ENCODE measurements at places on chromosomes 4 and X.

GRCh38 chrX:148577741-148578140, 77.3 kb downstream of the AFF2 start:
- no peak for DNase-seq

DNA sequence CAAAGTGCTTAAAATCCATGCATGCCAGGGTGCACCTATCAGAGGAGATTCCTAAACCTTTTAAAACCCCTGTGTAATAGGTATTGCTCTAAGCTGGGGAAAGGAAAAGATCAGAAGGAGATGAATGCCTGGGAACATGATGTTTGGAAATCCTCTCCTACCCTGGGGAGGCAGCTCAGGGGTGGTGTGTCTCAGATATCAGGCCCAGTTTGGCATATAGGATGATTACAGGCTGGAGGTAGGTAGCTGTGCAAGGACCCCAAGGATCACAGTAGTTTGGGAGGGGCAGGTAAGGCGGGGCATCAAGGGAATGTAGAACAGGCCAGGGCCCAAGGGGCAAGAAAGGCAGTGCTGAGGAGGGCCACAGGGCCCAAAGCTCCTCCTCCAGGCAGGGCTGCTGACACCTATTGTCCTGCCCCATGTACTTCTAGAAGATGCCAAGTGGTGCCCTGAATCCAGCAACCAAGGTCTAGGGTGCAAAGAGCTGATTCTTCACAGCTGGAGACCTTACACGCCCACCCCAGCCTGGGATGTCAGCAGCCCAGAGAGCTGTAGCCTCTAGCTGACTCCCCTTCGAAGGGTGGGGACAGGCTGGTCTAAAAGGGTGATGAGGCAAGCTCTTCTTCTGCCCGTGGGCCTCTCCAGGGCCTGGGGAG, 17.6 kb downstream of the SASH3 start:
- DNase-seq, result no peak

- no peak for DNase-seq
Measured at GRCh38 chr4:150010525-150011126, 67.6 kb upstream of the DCLK2 start.

- no peak for DNase-seq
Measured at GRCh38 chr4:76690011-76690905, 207.7 kb downstream of the SOWAHB start.

DNA sequence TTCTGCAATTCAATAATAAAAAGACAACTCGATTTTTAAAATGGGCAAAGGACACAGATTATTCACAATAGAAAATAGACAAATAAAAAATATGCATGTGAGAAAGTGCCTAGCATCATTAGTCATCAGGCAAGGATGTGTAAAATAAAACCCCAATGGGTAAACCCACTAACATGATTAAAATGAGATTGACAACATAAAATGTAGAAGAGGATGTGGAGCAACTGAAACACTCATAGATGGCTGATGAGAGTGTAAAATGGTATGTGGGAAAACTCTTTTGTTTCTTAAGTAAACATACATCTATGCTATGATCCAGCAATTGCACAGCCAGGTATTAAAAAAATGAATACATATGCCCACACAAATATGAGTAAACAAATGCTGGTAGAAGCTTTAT, 177.6 kb downstream of the IQCM start:
- no peak for DNase-seq

- DNase-seq, result no peak
Measured at GRCh38 chr4:9924750-9925149, 96.5 kb downstream of the SLC2A9 start.

GRCh38 chrX:72366178-72366577, 60.5 kb upstream of the CITED1 start:
- no peak for DNase-seq

DNA sequence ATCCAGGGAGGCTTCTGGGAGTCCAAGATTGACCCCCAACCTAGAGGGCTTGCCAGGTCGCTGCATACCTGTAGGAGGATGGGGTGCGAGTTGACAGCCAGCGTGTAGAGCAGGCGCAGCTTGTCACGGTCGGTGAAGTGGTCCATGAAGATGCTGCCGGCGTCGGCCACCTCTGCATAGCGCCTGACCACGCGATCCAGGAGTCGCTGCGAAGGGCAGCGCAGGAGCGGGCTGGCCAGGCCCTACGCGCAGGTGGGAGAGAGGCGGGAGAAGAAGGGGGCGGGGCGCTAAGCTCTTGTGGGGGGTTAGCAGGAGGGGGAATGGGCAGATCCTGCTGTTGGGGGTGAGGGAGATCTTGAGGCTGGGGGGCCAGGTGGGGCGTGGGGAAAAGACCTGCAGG, 43.0 kb downstream of the DIPK2B start:
- DNase-seq, result no peak

DNA sequence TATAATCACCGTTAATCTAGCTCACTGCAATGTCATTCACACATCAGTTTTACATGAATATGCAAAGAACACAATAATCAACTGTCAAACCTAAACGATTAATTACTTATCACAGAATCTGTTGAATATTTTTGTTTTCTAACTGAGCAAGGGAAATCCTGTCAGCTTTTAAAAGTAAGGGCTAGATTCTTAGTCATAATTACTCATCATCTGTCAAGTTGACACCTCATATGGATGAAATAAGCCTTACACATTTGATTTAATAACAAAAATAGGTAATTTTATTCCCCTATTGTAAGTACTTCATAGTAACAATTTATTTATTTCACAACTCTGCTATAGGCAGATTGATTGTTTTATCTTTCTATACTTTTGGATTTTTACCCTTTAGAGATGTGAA, 32.7 kb downstream of the TMA16 start:
- no peak for DNase-seq

DNA sequence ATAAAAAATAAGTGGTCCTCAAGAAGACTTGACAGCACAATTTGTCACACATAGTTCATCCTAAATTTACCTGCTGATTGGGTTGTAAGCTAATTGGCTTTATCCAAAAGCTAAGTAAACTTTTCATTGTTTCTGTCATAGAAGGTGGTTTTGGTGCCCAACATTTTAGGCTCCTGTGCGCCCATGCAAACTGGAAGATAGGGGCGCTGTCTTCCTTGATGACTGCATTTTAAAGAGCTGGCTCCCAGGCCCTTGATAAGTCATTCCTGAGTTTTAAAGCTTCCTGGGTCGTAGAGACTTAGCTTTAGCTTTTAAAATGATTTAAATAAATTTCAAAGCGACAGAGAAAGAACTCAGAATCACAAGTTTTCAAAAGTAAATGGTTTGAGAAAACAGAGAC, 625.4 kb upstream of the GALNT7 start:
- DNase-seq, result no peak

- no peak for DNase-seq
Measured at GRCh38 chr4:12973522-12973921, 510.6 kb downstream of the RAB28 start.

- DNase-seq, result no peak
Measured at GRCh38 chrX:130523460-130524394, 121.9 kb downstream of the RBMX2 start.

GRCh38 chrX:140507223-140507981, 2.5 kb upstream of the SOX3 start:
- no peak for DNase-seq

- DNase-seq, result no peak
Measured at GRCh38 chr4:7917669-7918068, 22.0 kb downstream of the AFAP1 start.

DNA sequence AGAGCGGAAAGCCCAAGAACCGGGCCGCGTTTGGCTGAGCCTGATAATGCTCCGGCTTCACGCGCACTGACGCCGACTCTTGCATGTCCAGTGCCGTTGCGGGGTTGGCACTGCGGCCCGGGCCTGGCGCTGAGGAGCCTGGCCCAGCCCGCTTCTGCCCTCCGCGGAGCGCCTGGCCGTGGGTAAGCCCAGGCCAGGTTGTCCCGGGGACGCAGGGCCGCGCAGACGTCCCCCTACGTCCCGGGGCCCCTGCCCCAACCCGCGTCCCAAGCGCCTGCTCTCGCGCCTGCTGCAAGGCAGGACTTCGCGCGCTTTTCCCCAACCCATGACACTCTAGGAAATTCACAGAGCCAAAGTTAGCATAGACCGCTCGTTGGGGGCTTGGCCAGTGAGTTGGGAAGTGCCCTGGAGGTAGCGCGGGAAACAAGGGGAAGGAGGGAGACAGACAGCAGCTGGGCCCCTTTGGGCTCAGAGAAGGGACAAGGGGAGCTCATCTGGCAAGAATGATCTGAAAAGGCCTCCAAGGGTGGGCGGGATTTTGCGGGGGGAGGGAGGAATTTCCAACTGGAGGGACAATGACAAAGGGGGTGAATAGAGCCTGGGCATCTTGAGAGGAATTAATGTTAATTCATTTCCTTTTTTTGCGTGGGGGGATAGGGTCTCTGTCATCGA, 665 bp upstream of the LRPAP1 start:
- no peak for DNase-seq

GRCh38 chr4:25654971-25655963, at the start of gene SLC34A2:
Gene SLC34A2 (plus strand): TSS chr4:25655851. CDS start chr4:25662501, 6,650 bp downstream.
- no peak for DNase-seq

All from stimulated activated CD8-positive, alpha-beta memory T cell treated with anti-CD3 and anti-CD28 coated beads, Interleukin-4, amount 100 ng/mL, for 1 hour (primary cell).